ENCODE measurements at places on chromosomes 13 and 19.

- no peak for DNase-seq
Measured at GRCh38 chr13:24777171-24777570, 13.2 kb downstream of the RNF17 start.

GRCh38 chr13:23980160-23980551 lies 82.9 kb upstream of the C1QTNF9B start:
- no peak for DNase-seq

- no peak for DNase-seq
Measured at GRCh38 chr13:114019367-114019766, 45.5 kb upstream of the C13orf46 start.

- DNase-seq = no peak
Measured at GRCh38 chr19:30699871-30700280, 327.7 kb downstream of the ZNF536 start.

DNA sequence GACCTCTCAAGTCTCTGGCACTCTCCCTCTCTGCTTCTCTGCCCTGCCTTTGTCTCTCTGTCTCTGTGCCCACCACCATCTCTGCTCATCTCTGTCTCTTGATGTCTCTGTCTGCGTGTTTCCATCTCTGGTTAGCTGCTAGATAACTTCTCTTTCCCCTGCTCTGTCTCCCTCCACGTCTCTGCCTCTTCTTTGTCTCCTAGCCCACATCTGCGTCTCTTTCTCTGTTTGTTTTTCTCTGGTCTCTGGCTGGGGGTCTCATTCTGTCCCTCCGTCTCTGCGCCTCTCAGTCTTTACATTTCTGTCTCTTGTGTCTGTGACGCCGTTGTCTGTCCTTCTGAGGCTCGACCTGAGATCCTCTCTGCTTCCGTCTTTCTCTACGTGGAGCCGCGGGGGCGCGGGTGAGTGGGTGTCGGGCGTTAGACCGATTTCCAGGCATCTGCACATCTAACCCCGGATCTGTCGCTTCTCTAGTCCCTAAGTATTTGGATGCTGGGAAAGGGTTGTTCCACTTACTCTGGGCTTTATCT lies 386 bp downstream of the GIPR start:
- no peak for DNase-seq

GRCh38 chr13:103931885-103932284 lies 865.7 kb upstream of the SLC10A2 start:
- no peak for DNase-seq

GRCh38 chr13:75294110-75294509 lies 187.9 kb downstream of the TBC1D4 start:
- DNase-seq = no peak

GRCh38 chr13:23790577-23791170 lies 98.5 kb downstream of the MIPEP start:
- DNase-seq = no peak

GRCh38 chr19:2166741-2167738 lies 3.3 kb downstream of the DOT1L start:
- no peak for DNase-seq

DNA sequence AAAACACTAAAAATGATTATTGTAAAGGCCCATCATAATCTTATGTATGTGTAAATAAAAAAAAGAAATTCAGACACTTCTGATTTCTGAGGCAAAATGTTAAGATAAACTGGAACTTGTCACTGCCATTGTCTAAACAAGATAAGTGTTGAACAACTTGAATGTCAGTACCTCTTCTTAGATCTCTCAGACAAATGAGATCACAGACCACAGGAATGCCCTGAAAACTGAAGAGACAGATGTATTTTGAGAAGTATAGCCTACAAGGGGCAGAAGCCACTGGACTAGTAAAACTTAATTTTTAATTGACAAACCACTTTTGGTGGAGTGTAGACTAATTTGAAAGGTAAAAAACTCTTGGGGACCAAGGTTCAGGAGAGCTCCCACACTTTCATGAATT lies 375.5 kb upstream of the SLITRK5 start:
- no peak for DNase-seq

DNA sequence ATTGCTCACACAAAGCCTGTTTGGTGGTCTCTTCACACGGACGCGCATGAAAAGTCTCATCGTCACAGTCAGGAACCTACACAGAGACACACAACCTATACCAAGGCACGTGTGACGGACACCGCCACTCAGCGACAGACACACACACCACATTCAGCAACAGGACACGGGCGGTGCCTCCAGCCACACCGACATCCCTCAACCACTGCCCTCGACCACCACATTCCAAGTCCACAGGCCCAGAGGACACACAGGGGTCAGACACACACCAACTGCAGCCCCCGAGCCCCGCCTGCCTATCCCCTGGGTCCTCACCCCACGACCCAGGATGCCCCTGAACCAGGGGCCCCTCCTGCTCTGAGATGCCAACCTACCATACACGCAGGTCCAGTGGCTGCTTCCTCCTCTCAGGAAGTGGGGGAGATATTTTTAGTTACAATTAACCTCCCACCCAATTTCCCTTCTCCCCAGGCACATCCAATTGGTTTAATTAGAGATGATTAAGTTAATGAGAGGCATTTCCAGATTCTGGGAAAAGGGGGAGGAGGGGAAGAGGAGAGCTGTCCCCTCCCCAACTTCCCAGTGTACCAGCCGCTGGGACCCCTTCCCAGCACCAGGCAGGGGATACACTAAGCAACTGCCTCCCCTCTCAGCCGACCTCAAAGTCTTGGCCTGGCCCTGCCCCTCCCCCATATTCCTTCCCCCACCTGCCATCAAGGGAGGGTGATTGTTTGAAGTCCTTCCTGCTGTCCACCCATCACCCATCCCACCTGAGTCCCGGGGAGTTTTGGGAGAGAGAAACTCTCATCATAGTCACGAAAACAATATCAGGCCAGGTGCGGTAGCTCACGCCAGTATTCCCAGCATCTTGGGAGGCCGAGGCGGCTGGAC lies 20.4 kb downstream of the MEIS3 start:
- DNase-seq = no peak

DNA sequence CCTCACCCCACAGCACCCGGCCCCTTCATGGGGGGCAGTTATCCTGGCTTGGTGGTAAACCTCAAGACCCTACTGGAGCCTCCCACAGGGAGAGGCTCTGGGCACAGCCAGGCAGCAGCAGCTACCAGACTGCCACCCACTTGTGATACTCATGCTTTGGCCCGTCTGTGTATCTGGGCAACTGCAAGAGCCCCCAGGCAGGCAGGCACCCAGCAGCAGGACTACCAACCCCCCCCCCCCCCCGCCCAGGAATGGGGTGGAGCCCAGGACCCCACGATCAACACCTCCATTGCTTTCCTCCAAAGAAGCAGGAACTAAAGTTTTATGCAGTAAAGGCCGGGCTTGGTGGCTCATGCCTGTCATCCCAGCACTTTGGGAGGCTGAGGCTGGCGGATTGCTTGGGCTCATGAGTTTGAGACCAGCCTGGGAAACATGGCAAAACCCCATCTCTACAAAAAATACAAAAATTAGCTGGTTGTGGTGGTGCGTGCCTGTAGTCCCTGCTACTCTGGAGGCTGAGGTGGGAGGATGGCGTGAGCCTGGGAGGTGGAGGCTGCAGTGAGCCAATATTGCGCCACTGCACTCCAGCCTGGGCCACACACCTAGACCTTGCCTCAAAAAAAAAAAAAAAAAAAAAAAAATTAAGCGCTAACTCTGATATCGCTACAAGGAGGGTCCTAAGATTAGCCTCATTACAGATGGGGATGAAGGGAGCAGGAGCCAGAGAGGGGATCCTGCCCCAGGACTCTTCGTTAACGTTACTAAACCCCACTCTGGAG lies 1.1 kb upstream of the LYL1 start:
- DNase-seq = no peak
